ENCODE measurements at places on chromosomes 3 and 15.

DNA sequence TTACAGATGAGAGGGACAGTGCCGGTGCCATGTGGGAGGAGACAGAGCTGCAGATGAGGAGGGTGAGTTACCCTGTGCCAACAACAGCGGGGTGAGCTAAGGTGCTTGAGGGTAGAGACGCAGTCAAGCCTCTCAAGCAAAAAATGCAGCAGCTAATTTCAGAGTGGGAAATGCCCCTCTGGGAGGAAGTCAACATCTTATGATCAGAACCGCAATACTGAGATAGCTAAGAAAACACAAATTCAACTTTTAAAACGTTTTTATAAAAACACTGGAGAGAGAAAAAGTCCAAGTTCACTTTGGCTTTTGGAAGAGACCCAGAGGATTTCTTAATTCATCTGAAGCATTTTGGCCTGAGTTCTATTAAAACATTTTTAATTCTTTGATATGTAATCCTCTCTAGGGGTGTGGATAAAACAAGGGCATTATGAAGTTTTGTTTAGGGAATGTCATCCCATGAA lies 319.2 kb downstream of the SLC9A9 start:
- DNase-seq, result no peak

- peak; percentile 64 for DNase-seq
Observed at GRCh38 chr15:63908991-63909390, 75.2 kb upstream of the HERC1 start.

DNA sequence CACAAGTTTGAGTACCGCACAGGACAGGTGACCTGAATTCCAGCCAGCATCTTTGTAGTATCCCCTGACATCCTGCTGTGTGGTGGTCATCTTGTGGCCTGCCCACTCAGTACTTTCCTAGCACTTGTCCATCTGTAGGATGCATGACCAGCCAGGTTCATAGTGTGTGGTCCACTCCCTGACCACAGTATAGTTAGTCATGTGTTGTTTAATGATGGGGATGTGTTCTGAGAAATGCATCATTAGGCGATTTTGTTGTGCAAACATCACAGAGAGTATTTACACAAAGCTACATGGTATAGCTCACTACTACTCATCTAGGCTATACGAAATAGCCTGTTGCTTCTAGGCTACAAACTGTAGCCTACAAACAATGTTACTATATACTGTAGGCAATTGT lies 16.9 kb upstream of the RBPMS2 start:
- no peak for DNase-seq

- DNase-seq, result no peak
Observed at GRCh38 chr3:30648670-30649357, 42.4 kb downstream of the TGFBR2 start.

DNA sequence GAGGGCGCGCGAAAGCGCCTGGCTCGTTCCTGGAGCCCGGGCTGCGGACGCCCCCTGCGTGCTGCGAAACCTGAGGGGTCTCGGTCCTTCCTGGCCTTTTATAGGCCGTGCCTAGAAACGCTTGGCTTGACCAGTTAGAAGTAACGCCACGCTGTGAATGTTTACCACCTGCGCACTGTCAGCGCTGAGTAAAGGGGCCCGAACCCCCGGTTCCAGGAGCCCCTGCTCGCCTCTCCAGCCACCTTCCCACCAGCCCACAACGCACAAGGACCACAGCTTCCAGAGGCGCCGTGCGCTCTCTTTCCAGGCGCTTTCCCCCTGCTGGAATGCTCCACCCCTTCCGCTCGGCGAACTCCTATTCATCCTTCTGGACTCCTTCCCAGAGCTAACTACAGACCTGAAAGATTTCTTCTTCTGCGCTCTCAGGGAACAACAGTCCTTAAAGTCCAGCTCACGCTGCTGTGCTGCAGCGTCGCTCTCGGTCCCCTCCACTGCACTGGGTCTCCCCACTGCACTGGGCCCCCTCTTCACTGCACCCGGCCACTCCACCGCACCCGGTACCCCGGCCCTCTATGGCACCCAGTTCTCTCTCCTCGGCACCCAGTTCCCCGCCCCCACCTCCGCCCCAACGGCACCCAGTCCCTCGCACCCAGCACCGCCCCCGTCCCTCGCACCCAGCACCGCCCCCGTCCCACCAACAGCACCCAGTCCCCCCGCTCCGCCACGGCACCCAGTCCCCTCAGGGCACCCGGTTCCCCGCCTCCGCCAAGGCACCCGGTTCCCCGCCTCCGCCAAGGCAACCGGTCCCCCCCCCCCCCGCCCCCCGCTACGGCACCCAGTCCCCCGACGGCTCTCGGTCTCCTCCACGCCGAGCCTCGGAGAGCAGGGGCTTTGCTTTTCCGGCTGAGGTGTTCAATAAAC lies 69.8 kb downstream of the SQOR start:
- DNase-seq, result no peak

GRCh38 chr15:69713726-69714559 lies 261.3 kb downstream of the RPLP1 start:
- DNase-seq, result no peak

- DNase-seq, result no peak
Observed at GRCh38 chr3:72744330-72744729, 103.9 kb downstream of the SHQ1 start.

- peak; percentile 38 for DNase-seq
Observed at GRCh38 chr3:49133226-49133951, 539 bp upstream of the LAMB2 start.

DNA sequence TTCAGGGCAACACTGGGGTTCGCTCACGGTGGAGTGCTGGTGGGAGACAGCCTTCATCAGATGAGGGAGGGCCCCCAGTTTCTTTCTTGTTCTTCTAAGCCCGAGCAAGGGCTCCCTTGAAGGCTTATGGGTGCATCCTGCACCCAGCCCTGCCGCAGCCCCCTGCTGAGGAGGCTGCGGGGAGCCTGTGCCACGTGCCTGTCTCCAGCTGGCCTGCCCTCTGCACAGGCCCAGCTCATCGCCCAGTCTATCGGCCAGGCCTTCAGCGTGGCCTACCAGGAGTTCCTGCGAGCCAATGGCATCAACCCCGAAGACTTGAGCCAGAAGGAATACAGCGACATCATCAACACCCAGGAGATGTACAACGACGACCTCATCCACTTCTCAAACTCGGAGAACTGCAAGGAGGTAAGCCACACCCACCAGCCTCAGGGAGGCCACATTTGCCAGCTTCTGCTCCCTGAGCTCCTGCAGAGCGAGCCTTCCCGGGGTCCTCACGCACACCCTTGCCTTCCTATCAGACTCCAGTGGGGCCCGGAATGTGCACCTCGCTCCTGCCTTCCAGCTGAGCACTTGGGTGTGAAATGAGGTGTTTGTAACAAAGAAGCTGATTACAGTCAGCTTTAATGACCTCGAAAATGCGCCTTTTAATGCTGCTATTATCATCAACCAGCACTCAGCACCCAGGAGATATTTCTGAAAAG lies 164.3 kb downstream of the NSMCE3 start:
- no peak for DNase-seq

- DNase-seq, result no peak
Observed at GRCh38 chr3:66762916-66763693, 235.0 kb upstream of the KBTBD8 start.

Measured in MV-4-11 (cell line).